ENCODE measurements at places on chromosomes 3 and 15.

DNA sequence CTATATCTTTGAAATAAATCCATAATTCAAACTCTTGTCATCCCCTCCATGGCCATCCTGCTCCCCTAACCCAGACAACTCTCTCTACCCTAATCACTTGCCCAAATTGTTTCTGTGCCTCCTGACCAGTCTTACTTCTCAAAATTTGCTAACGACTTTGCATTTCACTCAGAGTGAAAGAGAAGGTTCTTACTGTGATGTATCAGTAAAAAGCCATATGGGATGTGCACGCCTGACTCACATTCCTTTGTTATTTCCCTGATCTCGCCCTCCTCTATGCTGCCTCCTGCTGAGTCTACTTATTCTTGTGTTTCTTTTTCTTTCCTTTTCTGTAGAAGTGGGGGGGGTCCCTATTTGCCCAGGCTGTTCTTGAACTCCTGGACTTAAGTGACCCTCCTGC lies 487.2 kb upstream of the FRG2C start:
- no peak for DNase-seq

GRCh38 chr3:126274735-126275619 lies 82.2 kb downstream of the KLF15 start:
- no peak for DNase-seq

GRCh38 chr15:72492733-72493132 lies 18.6 kb downstream of the ARIH1 start:
- DNase-seq, result no peak

- no peak for DNase-seq
Measured at GRCh38 chr3:37945807-37946530, 44.6 kb upstream of the VILL start.

DNA sequence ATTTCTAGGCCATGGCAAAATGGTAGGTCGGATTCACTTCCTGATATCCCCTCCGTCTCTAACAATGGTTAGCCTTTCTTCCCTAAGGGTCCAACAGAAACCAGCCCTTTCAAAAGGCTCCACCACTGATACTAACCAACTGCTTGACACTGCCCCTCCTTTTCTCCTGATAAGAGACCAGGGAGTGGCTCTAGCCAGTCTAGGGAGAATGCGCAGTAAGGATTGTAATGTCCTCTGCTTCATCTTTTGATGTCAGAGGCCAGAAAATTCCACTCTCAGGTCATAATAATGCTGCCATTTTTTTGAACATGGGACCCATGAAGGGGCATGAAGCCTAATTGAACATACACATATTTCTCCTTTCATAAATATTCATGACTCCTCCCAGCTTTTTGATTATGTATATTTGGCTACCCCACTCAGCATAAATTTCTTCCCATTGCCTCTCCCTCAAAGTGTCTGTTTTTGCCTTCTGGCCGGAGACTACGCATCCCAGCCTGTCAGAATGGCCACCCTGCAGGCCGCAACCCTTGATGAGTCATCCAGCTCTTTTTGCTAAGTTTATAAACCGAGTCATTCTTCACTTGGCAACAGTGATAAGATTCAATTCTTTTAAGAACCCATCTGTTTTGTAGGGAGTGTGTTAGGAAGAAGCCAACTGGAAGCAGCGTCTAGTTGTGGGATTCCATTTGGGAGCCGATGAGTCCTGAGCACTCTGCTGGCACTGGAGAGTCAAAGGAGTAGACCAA lies 189.0 kb upstream of the MCTP2 start:
- no peak for DNase-seq

DNA sequence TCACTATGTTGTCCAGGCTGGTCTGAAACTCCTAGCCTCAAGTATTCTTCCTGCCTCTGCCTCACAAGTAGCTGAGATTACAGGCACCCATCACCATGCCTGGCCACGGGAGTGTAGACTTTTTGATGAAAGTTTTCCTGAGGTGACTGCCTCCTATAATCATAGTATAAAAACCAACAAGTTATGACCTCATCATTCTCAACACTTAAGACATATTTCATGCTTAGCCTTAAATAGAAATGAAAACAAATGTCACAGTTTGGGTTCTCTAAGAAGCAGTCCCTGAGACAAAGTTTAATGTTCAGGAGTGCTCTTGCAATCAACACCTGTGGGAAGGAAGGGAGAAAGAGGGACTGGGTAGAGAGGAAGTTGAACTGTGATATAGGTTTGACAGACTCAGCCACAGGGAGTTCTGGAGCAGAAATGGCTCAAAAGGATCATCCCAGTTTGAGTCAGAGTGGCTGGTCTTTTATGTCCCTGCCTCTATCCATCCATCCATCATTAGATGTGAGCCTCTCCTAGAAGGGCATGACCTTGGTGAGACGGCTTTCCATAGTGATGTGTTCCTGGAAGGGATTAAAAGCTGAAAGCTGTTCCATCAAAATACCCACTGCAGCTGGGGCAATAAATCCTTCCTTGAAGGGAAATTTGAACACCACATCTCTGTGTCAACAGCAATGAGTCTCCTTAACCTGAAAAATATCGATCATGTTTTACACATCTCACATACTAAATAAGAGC lies 16.2 kb upstream of the ABHD5 start:
- DNase-seq, result no peak

DNA sequence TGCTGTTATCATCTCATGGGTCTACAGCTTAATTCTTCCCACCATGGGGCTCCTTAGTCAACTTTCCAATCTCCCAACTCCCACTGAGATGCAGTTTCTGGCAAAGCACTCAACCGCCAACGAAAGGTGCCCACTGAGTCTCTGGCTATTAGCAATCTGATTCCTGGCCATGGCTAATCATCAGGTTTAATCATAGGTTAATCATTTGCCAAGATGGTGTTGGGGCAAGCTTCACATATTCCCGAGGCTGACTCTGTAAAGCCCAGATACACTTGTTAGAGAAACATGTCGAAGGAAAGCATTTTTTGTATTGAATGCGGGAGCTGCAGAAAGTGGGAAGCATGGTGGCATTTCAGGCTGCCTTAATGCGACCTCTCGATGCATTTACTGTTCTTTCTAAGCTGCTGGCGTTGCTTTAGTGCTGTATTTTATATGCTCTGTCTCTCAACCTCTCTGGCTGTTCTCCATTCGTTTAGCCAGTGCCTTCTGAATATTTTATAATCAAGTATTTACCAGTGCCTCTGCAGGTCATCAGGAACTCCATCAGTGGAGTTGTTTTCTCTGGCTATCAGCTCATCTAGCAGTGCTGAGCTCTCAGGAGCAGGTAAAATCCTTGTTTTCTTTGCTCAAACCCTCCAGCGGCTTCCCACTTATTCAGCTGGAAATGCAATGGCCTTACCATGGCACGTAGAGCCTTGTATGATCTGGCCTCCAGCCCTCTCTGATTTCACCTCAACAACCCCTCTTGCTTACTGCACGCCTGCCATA lies 67.0 kb downstream of the EDEM1 start:
- no peak for DNase-seq

DNA sequence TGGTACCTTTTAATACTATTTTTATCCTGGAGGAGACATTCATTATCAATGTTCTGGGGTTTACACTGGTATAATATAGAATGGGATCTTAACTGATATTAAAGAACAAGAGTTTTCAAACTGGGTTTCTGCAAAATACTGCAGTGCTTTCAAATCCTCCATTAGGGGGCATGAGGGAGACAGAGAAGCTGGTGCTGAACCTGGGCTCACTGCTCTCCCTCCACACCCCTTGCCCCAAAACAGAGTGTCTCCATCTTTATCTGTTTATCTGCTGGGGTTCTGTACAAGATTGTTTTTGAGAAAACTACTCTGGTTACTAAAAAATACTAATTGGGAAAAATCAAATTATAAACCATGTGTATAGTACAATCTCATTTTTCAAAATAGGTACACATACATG lies 41.7 kb downstream of the CADPS start:
- no peak for DNase-seq

Data from activated CD4-positive, alpha-beta T cell treated with anti-CD3 and anti-CD28 coated beads, Interleukin-10, Interleukin-2, amounts not matched to agents 100 ng/mL and 50 ng/mL, durations not matched to agents 16 hours and 8 hours (primary cell).